ENCODE measurements at places on chromosomes 6 and 20.

GRCh38 chr6:111107589-111107988 lies 20.3 kb downstream of the SLC16A10 start:
- no peak for DNase-seq

- DNase-seq, result no peak
Measured at GRCh38 chr20:15814360-15814759, 758.9 kb downstream of the KIF16B start.

DNA sequence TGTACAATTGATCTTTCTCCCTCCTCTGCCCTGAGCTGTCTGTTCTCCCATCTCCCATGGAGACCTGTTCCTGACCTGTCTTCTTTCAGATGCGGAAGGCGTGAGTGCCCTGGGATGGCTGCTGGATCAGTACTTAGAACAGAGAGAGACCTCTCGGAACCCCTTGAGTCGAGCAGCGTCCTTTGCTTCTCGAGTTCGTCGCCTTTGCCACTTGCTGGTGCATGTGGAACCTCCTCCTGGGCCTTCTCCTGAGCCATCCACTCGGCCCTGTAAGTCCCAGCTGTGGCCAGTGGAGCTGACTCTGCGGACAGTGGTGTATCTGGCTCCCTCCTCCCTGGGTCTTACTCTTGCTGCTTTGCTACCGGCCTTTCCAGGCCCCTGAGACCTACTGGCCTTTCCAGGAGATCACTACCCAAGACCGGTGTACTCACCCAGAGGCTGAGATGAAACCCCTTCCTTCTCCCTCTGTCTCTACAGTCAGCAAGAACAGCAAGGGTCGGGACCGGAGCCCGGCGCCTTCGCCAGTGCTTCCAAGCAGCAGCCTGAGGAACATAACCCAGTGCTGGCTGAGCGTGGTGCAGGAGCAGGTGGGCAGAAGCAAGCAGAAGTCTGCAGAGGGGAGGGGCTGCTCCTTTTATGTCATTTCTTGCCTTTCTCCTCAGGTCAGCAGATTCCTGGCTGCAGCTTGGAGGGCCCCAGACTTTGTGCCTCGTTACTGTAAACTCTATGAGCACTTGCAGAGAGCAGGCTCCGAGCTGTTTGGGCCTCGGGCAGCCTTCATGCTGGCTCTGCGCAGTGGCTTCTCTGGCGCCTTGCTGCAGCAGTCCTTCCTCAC lies 22.5 kb downstream of the CUL9 start:
- DNase-seq, result no peak

GRCh38 chr6:99185525-99185924 lies 163.9 kb downstream of the FAXC start:
- DNase-seq, result no peak

DNA sequence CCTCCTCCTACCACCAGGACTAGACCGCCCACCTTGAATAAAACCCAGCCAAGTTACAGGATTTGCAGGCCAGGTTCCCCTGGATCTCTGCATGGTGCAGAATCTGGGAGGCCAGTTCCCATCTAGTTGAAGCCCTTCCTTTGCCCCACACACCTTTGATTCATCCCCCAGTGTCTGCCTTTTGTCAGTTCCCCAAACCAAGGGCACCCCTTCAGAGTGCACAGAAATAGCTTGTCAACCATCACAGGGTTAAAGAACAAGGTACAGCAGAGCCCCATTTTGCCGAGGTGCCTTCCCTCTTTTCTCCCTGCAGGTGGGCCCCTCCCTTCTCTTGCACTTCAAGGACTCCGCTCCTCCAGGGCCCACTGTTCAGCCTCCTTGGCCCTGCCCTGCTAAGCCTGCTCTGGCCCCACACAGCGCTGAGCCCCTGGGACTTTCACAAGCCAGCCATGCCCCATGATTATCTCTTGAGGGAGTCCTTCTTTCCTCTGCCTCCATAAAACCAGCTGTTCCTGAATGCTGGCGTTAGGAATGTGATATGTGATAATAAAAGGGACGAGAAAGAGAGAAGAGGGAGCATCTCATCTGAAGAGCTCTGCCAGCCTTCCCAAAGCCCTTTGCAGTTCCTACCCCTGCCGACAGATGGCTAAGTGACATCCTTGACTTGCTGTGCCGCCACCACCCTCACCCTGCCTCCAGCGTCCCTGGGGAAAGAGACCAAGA lies 280.3 kb downstream of the CDC5L start:
- peak; percentile 49 for DNase-seq

- no peak for DNase-seq
Measured at GRCh38 chr6:143732536-143732935, 54.8 kb downstream of the PHACTR2 start.

GRCh38 chr20:53598140-53599043 lies 4.8 kb upstream of the ZNF217 start:
- no peak for DNase-seq

GRCh38 chr6:140541288-140541687 lies 1166.8 kb upstream of the CITED2 start:
- DNase-seq, result peak; percentile 71

- DNase-seq, result no peak
Measured at GRCh38 chr6:169867751-169868191, 116.3 kb downstream of the ERMARD start.

DNA sequence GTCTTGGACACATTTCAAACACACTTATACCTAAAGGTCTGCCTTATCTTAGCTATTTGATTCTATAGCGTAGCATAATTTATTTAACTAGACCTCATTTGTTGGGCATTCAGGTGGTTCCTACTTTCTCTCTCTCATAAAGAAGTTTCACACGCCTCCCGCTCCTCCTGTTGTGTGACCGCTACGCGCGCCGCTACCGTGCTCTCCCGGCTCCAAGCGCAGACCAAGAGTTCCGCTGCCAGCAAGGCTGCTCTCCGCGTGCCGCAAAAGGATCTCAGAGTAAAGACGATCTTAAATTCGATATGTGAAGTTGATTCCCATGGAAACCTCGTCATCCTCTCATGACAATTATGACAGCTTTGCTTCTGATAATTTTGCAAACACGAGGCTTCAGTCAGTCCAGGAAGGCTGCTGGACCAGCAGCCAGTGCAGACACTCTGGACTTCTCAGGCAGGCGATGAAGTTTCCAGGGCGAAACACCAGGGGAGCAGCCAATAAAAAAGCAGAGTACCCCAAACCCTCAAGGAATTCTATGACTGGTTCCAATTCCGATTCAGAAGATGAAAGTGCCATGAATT lies 20.4 kb downstream of the PRSS16 start:
- DNase-seq, result no peak

GRCh38 chr6:132264021-132264500 lies 137.2 kb downstream of the MOXD1 start:
- DNase-seq, result no peak

DNA sequence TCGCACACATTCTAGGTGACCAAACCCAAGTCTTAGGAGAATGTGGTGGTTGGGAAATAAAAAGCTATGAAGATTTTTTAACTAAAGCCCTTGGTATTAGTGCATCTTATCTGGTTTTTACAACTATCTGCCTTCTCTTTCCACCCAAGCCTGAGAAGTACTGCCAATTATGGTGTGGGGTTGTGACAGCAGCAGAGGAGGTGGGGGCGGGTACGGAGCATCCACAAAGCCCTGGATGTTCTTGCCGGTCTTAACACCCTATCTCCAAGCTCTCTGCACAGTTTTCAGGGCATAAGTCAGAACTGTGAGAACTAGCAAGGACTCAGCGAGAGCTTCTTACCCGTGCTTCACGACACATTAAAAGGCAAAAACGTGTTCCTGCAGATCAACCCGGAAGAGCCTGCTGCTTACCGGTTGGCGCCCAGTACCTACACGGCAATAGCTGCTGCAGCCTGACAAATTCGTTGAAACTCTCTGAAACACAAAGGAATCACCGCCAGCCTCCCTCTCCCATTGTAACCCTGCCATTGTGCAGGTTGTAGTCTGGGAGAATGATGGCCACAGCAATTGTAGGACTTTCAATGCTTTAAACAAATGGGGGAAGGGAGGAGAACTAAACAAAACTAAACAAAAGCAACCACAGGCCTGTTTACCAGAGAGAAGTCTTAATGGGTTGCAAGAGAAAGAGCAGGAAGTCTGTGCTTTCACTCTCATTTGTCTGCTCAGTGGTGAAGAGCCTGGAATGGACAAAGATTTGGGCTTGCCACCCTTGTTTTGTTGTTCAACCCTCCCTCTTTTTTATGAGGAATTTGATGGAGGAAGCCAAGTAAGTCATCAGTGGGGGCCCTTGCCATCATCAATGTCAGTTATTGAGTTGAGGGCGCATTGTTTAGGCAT lies 461.0 kb upstream of the JARID2 start:
- no peak for DNase-seq

GRCh38 chr20:11849270-11849915 lies 68.3 kb upstream of the BTBD3 start:
- DNase-seq, result peak; percentile 35

GRCh38 chr20:58389324-58389967 lies 417 bp downstream of the VAPB start:
- peak; percentile 28 for DNase-seq

GRCh38 chr20:40251284-40251932 lies 437.6 kb downstream of the MAFB start:
- peak; percentile 26 for DNase-seq

DNA sequence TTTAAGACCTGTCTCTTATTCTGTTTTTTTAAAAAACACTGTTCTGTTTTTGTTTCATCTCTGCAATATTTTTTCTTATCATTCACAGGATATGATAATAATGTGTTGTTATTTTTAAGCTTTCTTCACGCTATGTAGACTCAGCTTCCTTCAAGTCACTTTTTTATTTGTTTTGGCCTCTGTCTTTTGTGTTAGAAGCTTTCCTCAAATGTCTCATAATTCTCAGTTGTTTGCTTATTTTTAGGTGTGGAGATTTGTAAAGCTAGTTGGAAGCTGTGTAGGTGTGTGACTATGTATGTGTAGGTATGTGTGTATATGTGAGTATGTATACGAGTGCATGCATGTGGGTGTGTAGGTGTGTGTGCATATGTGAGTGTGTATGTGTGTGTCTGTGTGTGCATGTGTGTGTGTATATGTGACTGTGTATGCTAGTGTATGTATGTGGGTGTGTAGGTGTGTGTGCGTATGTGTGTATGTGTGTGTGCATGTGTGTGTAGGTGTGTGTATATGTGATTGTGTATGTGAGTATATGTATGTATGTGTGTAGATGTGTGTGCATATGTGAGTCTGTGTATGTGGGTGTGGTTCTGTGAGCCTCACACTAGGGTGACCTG lies 16.3 kb upstream of the VEGFA start:
- DNase-seq, result no peak

DNA sequence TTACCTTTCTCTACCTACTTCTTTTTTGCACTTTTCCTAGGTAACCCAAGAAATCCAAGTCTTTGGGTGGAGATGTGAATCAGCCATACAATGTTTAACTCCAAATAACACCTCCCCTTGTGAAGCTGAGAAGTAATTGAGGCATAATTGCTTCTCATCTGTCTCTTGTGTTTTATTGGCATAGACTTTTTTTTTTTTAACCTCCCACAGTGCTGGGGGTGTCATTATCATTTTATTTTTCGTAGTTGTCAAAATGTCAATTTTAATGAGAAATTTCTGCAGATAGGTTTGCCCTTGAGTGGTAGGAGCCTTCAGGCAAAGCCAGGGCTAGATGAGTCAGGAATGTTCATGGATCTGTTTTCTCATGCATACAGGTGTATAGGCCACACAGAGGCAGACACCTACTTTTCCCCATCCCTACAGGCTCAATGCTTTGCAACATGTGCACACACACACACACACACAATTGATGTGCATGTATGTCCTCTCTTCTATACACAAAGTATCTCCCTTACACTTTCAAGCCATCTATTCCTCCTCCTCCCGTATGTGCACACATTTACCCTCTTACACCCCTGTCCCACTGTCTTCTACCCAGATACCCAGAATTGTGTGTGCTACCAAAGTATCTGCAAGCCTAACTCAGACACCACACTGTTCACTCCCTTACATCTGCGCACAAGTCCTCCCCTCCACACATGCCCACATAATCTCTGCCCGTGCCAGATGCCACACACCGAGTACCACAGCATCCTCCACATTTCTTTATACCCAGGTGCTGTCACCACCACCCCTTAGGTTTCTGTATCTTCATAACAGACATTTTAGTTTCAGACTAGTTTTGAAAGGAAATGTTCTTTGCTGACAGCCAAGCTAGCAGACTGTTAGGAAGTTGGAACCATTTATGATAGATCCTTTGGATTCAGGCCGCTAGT lies 22.0 kb downstream of the RALY start:
- no peak for DNase-seq

DNA sequence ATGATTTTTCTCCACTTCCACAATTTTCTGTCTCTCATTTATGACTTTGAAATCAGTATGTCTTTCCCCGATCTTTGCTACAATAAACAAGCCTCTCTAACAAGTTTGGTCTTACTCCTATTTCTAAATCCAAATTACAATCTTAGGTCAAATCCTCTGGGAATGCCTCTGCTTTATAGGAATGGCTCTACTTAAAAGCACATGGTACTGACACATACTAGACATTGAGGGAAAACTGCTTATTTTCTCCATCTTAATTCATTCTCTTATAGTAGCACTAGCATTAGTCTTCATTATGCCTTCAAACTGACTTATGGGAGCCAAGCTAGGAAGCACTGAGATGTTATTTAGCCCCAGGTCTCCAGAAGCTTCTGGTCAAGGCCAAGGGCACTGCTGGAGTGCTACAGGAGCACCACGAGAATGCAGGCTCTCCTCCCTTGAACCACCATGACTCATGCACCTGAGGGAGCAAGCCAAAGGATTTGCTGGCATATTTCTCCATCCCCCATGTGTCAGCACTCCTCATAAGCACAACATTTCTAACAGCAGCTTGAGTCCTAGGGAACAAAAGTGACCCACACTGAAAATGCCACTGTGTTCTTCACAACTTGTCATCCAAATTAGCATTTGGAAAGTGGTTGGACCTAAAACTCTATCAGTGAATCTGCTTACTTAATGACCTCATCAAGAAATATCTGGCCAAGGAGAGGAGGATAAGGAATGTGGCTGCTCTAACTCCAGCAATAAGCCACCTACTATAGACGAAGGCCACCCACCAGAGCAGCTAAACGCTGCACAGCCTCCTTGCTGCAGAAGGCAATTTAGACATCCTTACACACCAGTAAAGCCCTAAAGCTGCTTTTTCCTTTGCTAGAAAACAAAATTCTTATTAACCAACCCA lies 156.8 kb upstream of the KCNQ5 start:
- DNase-seq, result peak; percentile 79

DNA sequence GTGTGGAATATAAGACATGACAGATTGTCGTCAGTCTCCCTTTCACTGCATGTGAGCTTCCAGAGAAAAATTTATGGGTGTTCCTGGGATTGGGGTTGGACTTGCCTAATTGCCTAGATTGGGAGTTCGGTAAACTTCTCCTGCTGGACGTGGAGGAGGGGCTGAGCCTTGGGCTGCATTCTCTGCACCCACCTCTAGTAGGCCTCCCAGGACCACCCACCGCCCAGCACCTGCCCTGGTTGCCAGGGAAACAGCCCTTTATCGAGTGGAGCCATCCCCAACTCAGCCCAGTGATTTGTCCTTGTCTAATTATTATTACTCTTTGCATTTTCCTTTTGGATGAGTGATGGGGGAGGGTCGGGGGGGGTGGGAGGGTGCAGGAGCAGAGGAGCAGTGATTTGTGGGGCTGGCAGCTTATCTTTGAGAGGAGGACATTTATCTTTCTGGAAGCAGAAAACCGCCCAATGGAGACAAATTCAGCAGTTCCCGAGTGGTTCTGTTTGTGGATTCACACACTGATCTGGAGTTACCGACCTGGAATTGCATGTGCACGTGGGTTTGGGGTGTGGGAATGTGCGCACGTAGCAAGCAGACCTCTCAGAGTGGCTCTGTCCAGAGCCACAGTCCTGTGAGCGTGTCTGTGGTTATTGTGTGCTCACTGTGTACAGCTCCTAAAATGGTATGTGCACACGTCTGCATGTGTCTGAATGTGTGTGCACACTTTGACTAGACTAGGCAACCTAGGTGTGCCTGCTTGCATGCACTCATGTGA lies 104.5 kb downstream of the DHX35 start:
- DNase-seq, result no peak

GRCh38 chr6:1667012-1667804 lies 57.5 kb downstream of the FOXC1 start:
- DNase-seq, result peak; percentile 83

All from fibroblast of skin of right quadriceps (primary cell).